ENCODE measurements at places on chromosomes 12 and 14.
A peak's percentile ranks its signal among the peaks of the same experiment; 100 is the strongest.

DNA sequence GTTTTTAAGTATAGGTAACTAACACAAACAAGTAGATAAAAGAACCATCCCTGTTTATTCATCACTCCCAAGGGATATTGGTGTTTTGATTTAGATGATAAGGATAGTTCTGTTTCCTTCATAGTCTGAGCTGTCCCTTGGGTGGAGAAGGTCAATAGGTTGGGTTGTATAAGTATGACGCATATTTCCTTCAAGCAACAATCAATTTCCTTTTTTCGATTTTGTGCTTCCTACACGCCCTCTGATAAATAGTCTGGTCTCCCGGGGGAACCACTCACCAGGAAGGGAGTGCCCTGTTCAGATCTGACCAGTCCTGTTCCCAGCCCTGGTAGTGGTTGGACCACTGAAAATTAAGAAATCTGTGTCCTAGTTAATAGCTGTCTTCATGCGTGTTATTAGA lies 378.8 kb upstream of the FAR2 start:
- no peaks in the 10 kb centered on the region for H3K4me1 ChIP-seq
- no peaks in the 10 kb centered on the region for H3K27me3 ChIP-seq
- H3K27ac ChIP-seq = no peak overlapping the region

DNA sequence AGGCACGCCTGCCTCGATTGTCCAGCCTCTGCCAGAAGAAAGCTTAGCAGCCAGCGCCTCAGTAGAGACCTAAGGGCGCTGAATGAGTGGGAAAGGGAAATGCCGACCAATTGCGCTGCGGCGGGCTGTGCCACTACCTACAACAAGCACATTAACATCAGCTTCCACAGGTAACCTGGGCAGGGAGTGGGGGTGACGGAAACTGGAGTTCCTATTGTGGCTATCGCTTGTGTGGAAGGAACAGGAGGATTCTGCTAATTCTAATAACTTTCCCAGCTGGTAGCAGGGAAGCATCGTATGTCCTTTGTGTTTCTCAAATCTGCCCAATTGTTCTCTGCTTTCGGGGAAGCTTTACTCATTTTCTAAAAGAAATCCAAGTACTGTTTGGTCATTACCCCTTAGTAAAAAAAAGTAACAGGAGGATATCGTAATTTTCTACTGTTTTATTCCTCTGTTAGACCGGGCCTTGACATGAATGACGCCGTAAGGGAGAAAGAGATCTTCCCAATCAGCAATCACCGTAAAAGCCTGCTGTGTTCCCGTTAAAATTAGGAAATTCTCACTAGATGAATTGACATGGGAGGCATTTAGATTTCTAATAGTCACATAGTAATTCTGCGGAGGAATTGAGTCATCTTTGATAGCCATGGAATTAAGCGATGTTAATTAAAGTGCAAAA lies 449 bp downstream of the THAP2 start:
- H3K27me3 ChIP-seq = no peaks in the 10 kb centered on the region
- H3K4me1 ChIP-seq = peaks cover 17% of the 10 kb centered on the region
- peak overlapping the region; percentile 98 for H3K27ac ChIP-seq
- DNase-seq = no peak
- H3K4me3 ChIP-seq = peak overlapping the region; percentile 91
- H3K36me3 ChIP-seq = peaks cover 8% of the 10 kb centered on the region

GRCh38 chr12:58657190-58657589 lies 263.1 kb downstream of the LRIG3 start:
- H3K36me3 ChIP-seq = no peaks in the 10 kb centered on the region
- no peaks in the 10 kb centered on the region for H3K4me1 ChIP-seq
- DNase-seq = no peak

DNA sequence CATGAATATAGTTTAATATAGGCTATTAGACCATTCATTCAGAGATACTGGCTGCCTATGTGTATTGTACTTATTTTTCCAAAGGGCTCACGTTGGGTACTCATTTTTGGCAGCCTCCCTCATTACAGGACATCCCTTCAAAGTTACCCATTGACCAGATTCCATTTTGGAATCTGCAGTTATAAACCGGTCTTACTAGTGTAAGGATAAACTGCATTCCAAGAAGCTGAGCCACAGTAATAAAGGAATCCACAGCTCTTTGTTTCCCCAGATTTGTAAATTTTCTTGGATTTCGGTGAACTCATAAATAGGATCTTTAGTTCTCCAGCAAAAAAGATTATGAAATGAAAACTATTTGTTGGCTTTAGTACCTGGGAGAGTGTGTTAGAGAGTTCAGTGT lies 18.9 kb upstream of the CFL2 start:
- no peak overlapping the region for H3K4me3 ChIP-seq
- H3K36me3 ChIP-seq = no peaks in the 10 kb centered on the region
- H3K4me1 ChIP-seq = no peaks in the 10 kb centered on the region
- H3K27ac ChIP-seq = no peak overlapping the region
- DNase-seq = no peak
- H3K27me3 ChIP-seq = no peaks in the 10 kb centered on the region

DNA sequence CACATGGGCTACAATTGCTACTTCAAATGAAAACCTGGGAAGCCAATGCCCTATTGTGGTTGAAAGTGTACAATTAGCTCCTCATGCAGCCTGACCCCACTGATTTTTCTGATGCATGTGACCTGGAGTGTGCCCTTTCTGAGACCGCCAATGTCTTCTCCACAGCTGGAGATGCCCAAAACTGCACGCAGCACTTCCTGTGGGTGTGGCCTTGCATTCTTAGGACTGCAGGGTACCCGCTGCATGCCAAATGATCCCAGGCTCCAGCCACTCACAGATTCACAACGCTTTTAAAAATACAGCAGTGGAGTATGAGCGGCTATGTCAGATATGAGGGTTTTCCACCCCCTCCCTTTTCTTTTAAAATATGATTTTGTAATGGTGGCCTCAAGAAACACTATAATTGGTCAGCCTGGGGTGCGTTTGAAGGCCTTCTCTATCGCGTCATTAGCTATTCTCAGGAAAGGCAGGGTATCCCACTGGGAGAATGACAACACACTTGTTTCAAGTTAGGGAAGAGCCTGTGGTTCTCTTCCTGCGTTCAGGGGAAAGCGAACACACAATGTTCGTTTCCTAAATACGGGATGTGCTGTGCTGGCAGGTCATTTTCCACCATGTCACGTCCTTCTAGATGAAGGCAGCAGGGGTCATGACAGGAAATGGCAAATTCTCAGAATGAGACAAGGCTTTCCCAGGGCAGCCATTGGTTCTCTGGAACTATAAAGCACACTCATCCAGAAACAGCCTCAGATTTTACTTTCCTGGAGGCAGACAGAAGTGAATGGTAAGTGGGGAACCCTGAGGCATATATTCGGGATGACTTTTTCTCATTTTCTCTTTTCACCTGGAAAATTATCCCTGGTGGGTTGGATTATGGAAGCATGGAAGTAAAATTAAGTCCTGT lies at the start of gene APOLD1:
APOLD1 (plus strand) TSS at position 749 of the 904 bp plus-strand sequence; CDS start at position 782, 33 bp downstream.
- H3K4me3 ChIP-seq = peak within 1 kb of the TSS; percentile 79
- H3K27ac ChIP-seq = peak within 1 kb of the TSS; percentile 64
- DNase-seq = no peak
- H3K27me3 ChIP-seq = no peaks in the 10 kb centered on the region
- no peaks in the 10 kb centered on the region for H3K36me3 ChIP-seq

GRCh38 chr14:57981817-57982560 lies 116.1 kb upstream of the SLC35F4 start:
- no peak overlapping the region for H3K27ac ChIP-seq
- H3K27me3 ChIP-seq = no peaks in the 10 kb centered on the region
- no peak for DNase-seq
- no peaks in the 10 kb centered on the region for H3K36me3 ChIP-seq

GRCh38 chr12:67508830-67509229 lies 139.7 kb upstream of the DYRK2 start:
- H3K36me3 ChIP-seq = no peaks in the 10 kb centered on the region
- H3K4me1 ChIP-seq = peaks cover 23% of the 10 kb centered on the region
- no peak overlapping the region for H3K4me3 ChIP-seq
- no peaks in the 10 kb centered on the region for H3K27me3 ChIP-seq
- DNase-seq = no peak

- H3K4me3 ChIP-seq = no peak overlapping the region
- H3K4me1 ChIP-seq = peaks cover 7% of the 10 kb centered on the region
- no peak overlapping the region for H3K27ac ChIP-seq
Observed at GRCh38 chr14:34693228-34693939, 21.0 kb downstream of the CFL2 start.

- H3K4me1 ChIP-seq = no peaks in the 10 kb centered on the region
- H3K4me3 ChIP-seq = no peak overlapping the region
- no peak for DNase-seq
- H3K27me3 ChIP-seq = no peaks in the 10 kb centered on the region
- no peak overlapping the region for H3K27ac ChIP-seq
Observed at GRCh38 chr14:54252072-54252730, 144.6 kb upstream of the CDKN3 start.

Data from CD4-positive, alpha-beta T cell (primary cell).